HCT116 (cell line): ENCODE measurements at places on chromosomes 4 and X.

GRCh38 chr4:173334891-173335752 lies 964 bp upstream of the HMGB2 start:
- peak; percentile 79 for DNase-seq

DNA sequence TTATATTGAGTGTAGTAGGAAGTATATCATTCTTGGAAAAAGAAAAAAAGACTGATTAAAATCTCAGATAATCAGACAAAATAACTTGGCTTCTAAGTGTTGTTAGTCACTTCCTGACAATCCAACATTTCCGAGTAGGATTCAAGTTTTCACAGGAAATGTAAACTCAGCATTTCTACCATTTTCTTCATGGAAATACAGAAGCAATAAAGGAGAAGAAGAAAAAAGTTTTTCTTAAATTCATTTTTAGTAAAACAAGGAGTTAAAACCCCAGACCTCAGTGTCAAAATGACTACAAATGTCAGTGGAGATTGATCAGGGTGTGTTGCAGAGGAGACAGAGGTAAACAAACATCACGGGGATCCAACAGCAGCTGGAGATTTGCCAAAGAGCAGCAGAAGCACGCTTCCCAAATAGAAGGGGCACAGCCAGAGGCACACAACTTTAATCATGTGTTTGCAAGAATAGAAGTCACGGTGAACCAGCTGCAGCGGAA lies 129.3 kb upstream of the FAM9B start:
- no peak for DNase-seq

DNA sequence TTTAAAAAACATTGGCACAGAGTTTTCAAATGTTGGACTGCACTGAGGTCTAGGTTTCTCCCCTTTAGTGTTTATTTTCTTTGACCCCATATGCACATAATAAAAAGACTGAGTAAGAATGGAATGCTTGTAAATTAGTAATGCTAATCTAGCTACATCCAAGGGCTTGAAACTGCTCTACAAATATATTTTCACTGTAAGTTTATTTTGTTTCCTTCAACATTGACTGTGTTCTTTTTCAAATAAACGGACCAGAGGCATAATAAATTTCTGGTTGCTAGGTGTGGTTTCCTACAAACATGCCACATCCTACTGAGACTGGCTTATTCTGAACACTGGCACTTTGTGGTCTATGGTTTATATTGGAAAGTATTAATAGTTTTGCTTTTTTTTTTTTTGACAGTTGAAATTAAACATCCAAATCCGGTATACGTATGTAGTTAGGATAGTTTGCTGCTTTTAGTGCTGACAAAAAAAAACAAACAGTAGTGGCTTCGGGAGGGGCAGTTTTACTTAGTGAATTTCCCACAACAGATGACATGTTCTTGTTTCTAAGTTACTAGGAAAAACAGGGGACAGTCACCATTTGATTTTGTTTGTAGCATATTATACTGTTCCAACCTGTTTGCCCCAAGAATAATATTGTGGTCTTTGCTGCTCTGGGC lies 13.2 kb downstream of the CA5B start:
- no peak for DNase-seq

DNA sequence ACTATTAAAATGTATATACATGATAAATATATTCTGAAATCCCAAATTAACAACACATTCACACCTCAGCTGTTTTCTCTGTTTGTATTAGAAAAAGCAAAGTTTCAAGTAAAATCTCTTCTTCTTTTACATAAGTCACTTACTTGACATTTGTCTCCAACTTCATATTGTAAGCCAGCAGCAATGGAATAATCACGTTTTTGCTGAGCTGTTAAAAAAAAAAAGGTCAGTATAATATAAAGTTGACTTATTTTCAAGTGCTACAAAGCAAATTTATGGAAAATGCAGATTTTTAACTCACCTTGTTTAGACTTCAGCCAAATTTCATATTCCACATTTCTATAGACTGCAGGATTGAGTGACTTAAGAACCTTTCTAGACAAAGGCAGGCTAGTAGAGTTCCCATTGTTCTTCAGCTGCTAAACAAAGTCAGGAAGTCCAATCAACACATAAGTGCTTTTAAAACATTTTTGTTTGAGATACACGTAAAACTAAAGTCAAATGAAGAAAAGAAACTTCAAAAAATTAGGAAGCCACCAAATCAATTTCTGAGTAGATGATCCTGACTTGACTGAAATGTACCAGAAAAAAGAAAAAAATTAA lies 25.0 kb downstream of the OTUD4 start:
- DNase-seq, result no peak

- no peak for DNase-seq
Observed at GRCh38 chr4:79298027-79298426, 27.8 kb downstream of the NAA11 start.

DNA sequence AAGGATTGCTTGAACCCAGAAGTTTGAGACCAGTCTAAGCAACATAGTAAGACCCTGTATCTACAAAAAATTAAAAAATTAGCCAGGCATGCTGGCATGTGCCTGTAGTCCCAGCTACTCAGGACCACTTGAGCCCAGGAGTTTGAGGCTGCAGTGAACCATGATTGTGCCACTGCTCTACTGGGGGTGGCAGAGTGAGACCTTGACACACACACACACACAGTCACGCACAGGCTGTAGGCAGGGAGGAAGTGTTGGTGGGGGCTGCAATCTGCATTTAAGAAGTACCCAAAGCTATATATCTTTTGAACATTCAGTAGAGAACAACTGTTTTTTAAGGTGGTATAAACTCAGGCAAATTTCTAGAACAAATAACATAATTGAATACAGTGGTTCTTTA lies 7.2 kb downstream of the SCRG1 start:
- DNase-seq, result no peak
